ENCODE measurements at places on chromosomes 6 and 20.

DNA sequence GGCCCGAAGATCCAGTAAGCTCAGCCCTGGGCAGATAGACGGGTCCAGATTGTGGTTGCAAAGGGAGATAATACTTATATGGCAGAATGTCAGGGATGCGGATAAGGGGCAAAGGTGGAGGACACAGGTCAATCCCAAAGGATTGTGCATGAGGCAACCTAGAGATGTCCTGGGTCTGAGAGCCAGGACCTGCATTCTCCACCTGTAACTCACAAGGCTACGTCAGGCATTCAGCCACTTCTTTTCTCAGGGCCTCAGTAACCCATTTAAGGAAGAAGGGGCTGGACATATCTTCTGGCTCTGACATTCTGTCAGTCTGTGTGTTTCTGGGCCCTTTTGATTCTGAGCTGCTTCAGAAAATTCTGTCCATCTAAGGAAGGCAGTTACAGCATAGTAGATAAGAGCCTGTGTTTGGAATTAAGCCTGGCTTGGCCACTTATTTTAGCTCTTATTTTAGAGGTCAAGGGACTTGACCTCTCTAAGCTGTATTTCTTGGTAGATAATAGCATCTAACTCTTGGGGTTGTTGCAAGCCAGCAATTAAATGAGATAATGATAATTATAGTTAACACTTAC lies 40.2 kb downstream of the CNBD2 start:
- DNase-seq, result no peak

- no peak for DNase-seq
Measured at GRCh38 chr20:58716476-58717277, 24.1 kb downstream of the NPEPL1 start.

DNA sequence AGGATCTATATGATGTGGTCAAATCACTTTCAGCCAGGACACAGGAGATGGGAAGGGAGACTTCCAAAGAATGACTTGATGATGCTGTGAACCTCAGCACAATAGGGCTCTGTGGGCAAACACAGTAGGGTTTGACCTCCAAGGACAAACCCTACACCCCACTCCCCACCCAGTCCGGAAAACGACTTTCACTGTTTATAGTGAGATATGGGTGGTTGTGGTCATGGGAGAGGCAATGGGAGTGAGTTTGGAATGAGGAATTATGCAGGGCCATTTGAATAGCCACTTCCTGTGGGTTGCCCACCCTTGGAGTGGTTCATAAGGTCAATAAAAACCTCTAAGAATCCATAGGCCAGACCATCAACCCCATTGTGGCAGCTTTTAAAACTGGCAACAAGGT lies 38.4 kb upstream of the PRND start:
- DNase-seq, result no peak

- no peak for DNase-seq
Measured at GRCh38 chr6:98107801-98108200, 726.6 kb upstream of the POU3F2 start.

DNA sequence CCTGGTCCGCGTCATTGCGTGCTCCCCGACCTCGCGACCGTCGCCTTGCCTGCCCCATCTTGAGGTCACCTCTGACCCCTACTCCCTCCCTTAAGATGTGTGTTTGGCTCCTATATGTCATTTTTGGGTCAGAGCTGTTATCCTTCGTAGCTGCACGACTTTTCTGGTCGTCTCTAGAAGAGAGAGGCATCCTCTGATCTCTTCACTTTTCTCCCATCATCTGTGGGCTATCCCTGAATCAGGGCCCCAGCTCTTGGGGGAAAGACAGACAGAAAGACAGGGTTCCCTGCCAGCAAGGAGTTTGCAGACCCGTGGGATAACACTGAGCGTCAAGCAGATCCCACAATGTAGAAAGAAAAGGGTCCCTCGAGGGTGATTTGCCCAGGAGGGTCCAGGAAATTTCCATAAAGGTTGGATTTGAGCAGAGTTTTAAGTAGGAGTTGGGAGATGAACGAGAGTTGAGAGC lies 555 bp downstream of the FAM120B start:
- no peak for DNase-seq

- no peak for DNase-seq
Measured at GRCh38 chr6:147717991-147718390, 209.5 kb downstream of the SAMD5 start.

DNA sequence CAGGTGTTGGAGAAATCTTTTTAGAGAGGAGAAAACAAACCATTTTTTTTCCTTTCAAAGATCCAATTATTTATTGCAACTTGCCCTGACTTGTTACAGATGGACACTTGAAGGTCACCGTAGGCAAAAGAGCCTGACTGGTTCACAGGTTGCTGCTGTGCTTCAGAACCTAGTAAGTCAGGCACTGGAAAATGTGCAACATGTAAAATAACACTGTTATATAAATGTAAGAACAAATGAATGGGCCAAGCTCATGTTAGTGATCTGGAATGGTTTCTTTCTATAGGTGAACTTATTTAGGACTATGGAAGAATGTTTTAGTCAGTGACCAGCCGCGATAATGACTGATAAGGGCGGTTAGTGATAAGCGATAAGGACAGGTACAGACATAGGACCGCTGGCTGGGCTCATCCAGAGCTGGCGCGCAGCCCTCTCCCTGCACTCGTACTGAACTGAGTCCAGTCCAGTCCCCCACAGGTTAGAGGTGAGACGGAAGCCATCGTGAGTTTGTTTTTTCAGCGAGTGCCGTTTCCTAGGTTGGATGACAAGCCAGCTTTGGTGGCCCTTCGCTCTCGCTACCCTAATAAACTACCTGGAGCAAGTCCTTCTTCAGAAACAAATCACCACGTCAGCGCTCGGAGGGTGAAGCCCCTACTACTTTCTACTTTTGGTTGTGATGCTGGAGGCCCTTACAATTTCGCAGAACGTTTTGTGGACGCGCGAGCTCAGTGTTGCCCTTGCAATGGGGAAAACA lies 94.4 kb upstream of the PRDM1 start:
- no peak for DNase-seq

- DNase-seq, result no peak
Measured at GRCh38 chr6:166281104-166281503, 27.1 kb downstream of the PRR18 start.

- DNase-seq, result no peak
Measured at GRCh38 chr6:29295623-29296022, 5.9 kb upstream of the OR14J1 start.

DNA sequence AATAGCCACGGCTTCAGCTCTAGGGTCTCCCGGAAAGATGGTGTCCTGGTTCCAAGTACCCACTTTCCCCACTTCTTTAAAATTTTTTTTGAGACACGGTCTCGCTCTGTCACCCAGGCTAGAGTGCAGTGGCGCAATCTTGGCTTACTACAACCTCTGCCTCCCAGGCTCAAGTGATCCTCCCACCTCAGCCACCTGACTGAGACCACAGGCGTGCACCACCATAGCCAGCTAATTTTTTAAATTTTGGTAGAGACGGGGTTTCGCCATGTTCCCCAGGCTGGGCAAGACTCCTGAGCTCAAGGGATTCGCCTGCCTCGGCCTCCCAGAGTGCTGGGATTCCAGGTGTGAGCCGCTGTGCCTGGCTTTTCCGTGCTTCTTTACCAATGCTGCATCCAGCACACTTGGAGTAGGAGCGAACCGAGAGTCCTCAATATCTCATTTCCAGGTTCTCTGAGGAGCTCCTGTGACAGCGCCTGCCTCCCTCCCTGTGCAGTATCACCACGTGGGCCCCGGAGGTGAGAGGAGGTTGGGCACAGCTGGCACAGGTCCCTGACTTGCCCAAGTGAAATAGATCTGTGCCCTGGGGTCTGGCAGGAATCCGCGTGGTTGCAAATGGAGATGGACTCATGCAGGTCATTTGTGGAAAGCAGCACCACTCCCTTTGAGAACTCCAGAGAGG lies 37.3 kb downstream of the EZR start:
- DNase-seq, result no peak

GRCh38 chr6:44630125-44631028 lies 242.9 kb downstream of the CDC5L start:
- DNase-seq, result peak; percentile 54
